ENCODE measurements at places on chromosomes 3 and 15.

DNA sequence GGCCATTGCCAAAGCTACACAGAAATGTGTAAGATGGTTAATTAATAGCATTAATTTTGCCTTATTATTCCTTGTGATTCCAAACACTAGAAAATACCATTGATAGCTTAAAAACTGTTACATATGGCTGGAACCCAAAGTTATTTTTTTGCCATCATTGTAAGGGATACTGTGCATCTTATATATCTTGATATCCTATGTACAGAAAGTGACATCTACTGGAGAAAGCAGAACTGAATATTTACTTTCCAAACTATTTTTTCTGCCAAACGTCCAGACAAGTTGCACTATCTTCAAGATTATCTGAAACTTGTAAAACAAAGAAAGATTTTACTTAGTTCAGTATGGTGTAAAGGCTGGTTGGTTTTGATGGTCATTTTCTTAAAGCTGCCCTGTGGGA lies 33.3 kb upstream of the MEIS2 start:
- no peak for DNase-seq

GRCh38 chr3:159829539-159830227 lies 159.0 kb upstream of the IL12A start:
- peak; percentile 65 for DNase-seq

- DNase-seq = no peak
These were observed 30.7 kb downstream of the SEMA7A start for GRCh38 chr15:74402873-74403587.

GRCh38 chr3:89280301-89280700 lies 172.9 kb downstream of the EPHA3 start:
- no peak for DNase-seq

DNA sequence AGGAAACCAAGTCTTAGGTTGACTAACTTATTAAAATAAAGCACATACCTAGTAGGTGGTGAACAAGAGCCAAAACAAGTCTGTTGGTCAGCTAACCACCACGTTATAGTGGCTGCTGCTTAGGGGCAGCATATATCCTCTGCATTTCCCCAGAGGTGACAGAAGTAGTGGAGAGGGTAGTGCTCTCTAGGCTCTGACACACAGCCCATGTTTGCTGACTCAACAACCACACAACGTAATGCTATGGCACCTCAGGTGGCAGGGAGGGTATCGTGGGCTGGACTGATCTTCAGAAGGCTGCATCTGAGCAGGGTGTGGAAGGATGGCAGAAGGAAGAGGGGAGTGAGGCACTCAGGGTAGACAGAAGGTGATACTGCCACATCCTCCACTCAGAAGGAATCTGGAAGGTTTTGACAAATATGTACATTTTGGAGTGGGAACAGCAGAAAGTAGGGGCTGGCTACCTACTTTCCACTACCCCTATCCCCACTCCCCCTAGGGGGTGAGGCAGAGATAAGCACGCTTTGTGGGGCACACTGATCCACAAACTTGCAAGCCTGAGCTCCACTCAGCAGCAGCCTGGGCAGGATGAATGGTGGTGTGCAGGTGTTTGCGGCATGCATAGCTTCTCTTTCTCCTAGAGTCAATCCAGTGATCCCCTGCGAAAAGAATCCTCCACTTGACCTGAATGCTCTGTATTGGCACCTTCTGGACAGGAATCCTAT lies 178.1 kb downstream of the RORA start:
- DNase-seq = no peak

- no peak for DNase-seq
These were observed 53.9 kb upstream of the ITGA11 start for GRCh38 chr15:68485721-68486360.

DNA sequence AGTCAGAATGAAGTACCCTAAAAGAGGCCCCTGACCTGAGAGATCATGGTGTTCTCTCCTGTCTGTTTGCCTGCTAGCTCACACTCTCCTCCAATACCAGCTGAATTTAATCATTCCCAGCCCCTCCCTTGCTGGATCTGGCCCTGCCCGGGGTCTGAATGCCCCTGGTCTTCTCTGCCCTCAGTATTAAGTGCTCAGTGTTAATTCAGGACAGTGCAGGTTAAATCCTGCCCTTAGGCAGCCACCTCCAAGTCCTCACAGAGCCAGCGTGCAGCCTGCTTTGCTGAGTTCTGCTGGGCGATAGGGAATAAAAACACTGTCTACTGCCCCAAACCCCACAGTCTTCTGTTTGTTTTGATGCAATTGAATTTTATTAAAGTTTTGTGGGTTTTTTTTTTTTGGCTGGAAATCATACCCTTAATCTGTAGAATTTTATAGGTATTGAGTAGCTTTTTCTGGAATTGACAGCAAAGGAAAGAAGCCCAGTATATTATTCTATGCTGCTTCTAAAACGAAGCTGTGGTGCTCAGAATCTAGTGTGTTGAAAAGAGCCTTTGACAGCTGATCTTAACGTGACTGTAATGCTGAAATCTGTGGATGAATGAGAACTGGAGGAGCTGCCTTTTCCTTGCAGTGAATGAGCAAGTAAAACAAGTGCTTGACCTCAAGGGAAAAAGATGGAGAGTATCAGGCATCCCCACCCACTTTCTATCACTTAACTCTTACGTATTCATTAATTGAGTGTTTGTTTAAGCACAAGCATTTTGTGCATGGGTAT lies 12.3 kb upstream of the BDH1 start:
- DNase-seq = no peak

DNA sequence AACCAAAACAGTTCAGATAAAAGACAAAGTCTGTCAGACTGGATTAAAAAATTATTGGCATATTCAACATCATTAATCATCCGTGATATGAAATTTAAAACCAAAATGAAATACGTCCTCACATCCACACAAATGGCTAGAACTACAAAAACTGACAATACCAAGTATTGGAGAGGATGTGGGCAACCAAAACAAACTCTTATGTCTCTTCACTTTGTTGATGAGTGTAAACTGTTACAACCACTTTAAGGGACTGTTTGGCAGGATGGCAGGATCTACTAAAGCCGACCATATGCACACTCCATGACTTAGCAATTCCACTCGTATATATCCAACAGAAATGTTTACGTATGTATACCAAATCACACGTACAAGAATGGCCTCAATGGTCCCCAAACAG lies 24.8 kb upstream of the C15orf40 start:
- no peak for DNase-seq

- no peak for DNase-seq
These were observed 104.3 kb upstream of the FRMD4B start for GRCh38 chr3:69490235-69490634.

GRCh38 chr3:68220832-68221231 lies 566.4 kb upstream of the SUCLG2 start:
- DNase-seq = no peak

GRCh38 chr3:128344052-128344735 lies 122.5 kb downstream of the DNAJB8 start:
- DNase-seq = no peak

All from HCT116 (cell line).